CD4-positive, alpha-beta T cell treated with Interleukin-6 at 100 ng/mL for 8 hours (primary cell): ENCODE measurements at places on chromosomes 12 and 14.

GRCh38 chr12:68451261-68452077 is 119.3 kb upstream of the MDM1 start:
- DNase-seq, result peak; percentile 33

DNA sequence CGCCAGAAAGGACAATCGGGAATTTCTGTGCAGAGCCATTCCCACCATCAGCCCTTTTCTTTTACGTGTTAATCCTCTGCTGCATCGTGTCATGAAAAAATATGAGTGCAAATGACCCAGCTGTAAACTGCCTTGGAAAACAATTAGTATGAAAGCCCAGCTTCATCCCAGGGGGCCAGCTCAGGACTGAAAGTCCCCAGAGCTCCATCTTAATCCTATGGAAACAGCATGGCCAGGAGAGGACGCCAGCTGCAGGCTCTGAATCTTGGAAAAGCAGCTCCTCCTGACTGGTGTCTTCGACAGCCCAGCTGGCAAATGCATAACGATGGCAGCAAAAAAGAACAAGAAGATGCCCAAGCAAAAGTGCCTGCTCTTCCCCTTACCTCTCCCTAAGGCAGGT is 191.5 kb downstream of the NTF3 start:
- DNase-seq, result no peak

- no peak for DNase-seq
These were observed 384.5 kb upstream of the CCDC196 start for GRCh38 chr14:66101662-66102061.

DNA sequence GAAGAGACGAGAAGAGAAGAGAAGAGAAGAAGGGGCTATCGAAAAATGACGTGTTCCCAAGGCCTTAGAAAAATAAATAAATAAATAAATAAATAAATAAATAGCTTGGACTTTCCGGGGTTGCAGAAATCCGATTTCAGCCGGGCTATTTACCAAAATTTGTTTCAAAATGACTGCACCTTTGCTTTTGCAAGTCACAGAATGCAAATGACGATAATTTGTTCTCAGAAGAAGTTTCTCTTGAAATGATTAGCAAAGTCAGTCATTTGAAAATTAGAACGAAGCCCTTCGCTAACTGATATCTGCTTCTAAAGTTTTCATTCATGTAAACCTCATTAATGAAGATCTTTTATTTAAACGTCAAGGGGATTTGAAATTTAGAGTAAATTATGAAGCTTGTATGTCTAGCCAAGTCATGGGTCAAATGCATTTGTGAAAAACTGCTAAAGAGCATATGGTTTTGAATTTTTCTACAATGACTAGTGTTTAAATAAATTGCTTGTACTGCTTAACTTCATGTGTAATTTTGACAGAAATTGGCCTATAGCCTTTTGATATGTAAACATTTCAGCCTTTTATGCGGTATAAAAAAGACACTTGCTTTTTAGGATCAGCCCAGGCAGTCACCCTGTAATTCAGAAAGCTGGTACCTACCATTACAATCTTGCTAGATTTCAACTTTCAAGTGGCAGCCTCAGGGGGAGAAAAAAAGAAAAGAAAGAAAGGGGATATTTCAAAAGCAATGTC is 4.6 kb upstream of the GSC start:
- DNase-seq, result no peak

DNA sequence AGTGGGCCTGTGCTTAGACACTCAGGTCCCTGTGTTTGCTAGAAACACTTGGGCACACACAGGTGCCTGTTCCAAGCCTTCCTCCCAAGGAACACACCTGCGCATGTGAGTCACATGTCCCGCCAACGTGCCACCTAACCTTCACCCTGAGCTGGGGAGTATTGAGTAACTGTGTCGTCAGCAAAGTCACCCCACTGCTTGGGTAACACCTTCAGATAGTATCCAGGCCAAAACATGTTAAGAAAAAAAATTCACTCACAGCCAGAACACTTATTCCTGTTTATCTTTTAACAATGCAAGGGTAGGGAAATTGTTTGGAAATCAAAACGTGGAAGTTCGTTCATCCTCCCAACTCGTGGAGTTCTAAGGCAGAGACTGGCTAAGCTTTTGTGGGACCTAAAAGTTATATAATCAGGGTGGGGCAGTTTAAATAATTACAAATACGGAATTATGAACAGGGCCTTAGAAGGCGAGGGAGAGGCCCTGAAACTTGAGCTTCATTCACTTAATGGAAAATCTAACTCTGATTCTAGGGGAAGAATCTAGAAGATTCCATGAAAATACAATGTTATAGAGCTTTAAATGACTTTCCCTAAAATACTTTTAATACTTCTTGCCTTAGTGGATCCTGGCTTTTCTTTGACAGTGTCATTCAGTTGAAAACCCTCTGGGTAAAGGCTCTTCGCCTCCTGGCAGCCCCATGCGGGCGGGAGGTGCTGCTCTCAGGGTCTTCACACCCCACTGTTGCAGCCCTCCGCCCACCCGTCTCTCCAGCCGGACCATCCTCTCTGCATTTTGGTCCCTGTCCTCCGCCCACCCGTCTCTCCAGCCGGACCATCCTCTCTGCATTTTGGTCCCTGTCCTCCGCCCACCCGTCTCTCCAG is 30.3 kb upstream of the ADIPOR2 start:
- DNase-seq, result peak; percentile 35

DNA sequence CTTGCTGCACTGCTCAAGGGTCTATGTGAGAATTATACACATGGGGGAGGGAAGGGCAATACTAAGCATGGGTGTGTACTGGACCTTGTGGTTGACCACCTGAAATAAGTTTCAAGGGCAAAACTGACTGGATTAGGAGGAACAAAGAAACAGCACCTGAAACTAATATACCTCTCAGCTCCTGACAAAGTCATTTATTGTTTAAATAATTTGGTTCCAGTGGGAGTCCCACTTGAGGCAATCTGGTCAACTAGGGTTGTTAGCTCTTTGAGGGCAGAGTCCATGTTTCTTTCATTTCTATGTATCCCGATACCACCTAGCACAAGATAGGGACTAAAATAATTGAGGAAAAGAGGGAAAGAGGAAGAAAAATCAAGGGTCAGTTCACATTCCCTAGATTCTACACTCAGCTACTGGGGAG is 45.5 kb downstream of the STXBP6 start:
- no peak for DNase-seq

DNA sequence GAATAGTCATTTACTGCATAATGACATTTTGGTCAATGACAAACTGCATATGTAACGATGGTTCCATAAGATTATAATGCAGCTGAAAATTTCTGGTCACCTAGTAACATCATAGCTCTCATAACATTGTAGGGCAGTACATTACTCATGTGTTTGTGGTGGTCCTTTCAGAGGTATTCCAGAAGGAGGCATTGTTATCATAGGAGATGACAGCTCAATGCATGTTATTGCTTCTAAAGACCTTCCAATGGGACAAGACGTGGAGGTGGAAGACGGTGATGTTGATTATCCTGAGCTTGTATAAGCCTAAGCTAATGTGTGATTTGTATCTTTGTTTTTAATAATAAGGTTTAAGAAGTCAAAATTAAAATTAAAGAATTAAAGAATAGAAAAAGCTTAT is 43.8 kb upstream of the TSPAN11 start:
- no peak for DNase-seq

- DNase-seq, result no peak
These were observed 15.5 kb downstream of the COX14 start for GRCh38 chr12:50127546-50127945.
